ENCODE measurements at places on chromosomes 5 and 9.

DNA sequence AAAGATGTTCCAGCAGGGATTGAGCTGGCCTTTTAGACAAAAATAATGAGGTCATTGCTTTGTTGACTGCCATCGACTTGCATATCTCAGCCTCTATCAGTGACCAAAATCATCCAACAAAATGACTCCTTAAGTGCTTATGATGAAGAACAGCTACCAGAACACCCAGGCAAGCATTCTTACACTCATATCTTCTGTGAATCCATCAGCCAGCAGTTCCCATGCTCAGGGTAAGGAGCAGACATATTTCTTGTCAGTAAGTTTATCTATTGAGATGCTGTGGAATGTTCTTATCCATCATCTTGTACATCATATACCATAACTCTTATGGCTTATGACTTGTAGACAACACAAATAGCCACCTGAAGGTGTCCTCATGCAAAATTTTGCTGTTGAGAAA, 20.2 kb upstream of the SPDL1 start:
- no peak for DNase-seq

- no peak for DNase-seq
Measured at GRCh38 chr5:179905161-179905560, 2.5 kb downstream of the TBC1D9B start.

- no peak for DNase-seq
Measured at GRCh38 chr5:29697278-29697677, 1496.2 kb upstream of the CDH6 start.

DNA sequence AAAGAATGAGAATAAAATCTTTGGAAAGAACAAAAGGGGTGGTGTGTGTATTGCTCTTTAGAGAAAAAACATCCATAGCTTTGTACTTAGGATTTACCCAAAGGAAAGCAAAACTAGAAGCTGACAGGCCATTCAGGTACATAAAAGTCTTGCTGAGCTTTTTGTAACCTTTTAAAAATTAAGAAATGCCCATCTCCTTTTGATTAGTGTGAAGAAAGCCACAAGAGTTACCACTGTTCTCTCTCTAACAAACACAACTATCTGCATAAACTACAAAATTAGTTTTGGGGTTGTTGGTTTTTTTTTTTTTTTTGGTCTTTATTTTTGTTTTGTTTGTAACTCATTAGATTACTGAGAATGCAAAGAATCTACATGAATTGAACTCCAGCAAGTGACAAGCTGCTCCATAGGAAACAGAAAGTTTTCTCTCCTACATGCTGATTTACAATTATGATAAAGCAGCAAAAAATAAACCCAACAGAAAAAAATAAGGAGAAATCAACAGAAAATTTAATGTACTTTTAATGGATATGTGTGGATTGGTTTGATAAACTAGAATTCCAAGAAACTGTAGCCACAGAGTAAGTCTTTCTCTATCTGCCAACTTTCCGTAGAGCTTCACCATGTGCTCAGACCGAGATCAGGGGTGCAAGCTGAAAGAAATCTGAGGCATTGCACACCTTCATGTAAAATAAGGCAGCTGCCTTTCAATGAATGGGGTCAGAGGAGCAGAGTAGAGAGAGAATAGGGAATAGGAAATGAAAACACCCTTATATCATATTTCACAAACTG, 12.3 kb downstream of the BAAT start:
- no peak for DNase-seq

GRCh38 chr5:96254980-96255691, 177.9 kb downstream of the PCSK1 start:
- DNase-seq = no peak
